ENCODE measurements at places on chromosomes 7 and 10.

DNA sequence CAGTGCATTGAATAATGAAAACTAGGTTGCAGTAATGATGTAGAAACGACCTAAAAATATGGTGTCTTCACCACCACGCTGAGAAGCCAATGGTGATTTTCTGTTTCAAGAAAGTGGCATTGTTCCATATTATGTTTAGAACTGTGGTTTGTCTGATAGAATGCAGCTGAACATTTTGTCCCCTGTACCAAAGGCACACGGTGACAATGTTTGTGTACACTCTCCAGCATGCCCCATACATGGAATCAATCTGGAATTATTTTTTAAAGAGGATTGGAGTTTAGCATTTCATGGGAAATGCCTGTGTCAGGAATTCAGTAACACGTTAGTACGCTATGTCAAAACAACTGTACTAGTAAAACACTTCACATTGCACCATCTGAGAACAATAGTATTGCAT, 237.4 kb upstream of the AUTS2 start:
- DNase-seq: no peak

DNA sequence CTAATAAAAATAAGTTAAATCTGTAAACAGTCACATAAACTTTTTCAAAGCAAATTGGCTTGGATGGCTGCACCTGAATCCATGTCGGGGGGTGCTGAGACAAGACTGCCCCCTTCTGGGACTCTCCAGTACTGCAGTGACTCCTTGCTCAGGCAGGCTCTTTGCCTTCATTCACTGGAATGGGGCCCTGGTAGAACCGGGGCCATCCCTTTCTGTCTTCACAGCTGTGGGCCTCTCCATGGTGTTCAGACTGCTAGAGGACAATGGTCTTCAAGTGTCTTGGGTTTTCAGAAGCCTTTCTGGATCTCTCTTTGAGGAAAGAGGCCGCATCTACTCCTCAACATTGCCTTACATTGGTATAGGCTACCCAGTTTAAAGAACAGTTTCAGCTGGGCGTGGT, 16.1 kb upstream of the IMPDH1 start:
- peak; percentile 13 for DNase-seq

- DNase-seq: no peak
These were observed 148.7 kb upstream of the MKI67 start for GRCh38 chr10:128274938-128275337.

- no peak for DNase-seq
These were observed 527 bp upstream of the SORCS3 start for GRCh38 chr10:104640339-104641186.

DNA sequence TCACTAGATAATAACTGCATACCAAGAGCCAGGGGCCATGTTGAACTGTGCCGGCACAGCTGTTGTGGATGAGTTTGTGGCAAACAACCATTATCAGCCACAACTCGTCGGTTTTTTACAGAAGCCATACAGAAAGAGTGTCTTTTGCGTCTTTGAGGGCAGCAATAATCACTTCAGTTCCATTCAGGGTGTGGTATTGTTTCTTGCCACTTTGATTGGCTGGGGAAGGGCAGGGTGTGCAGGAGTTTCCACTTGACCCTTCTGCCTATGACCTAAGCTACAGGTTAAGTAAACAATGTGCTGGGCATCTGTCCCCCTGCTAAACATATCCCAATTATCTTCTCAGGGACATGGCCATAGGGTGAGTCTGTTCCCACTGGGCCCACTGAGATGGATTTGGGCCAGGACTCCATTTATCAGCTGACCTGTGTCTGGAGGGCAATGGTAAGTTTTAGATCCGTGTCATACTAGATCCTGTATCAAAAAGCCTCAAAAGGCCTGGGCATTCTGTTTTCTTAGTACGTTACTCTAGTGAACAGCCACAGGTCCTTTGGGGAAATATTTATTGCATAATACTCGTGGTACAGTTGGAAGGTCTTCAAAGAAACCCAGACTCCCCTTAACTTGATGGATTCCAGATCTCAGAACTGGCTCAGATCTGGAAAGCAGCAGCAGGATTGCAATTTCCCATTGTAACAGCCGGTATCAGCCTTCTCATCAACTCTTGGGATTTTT, 15.9 kb downstream of the ZNF3 start:
- no peak for DNase-seq

GRCh38 chr7:44889086-44889781, 3.9 kb upstream of the PURB start:
- no peak for DNase-seq

GRCh38 chr7:133183042-133183794, 69.7 kb upstream of the EXOC4 start:
- DNase-seq: no peak

DNA sequence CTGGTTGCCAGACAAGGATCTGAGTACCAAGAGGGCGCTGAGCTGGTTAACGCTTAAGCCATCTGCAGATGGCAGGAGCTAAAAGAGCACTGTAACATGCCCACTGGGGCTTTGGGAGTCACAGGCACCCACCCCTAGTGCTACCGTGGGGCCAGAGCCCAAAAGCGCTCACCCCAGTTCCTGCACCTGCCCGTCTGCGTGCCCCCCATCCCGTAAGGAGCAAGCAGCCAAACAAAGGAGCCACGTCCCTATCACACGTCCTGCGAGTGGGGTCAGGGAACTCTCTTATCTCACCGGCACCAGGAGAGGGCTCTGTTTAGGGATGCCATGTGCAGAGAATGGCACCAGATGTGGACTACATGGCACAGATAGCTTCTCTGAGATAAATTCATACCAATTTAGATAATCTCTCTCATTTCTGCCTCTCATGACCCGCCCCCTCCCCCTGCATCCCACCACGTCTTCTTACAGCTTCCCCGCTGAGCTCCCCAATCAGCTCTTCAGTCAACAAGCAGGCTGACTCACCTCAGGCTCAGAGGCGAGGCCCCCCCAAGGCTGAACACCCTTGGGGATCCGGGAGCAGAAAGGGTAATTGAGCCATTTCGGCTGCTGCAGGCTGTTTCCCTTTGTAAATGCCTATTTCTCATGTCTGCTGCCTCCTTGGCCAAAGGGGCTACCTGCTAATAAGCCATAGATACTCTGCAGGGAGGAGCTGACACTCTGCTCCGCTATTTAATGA, 235.7 kb downstream of the GRID1 start:
- DNase-seq: no peak

GRCh38 chr7:155222573-155222972, 75.1 kb upstream of the INSIG1 start:
- DNase-seq: no peak

GRCh38 chr7:44695756-44696155, 52.9 kb upstream of the ZMIZ2 start:
- DNase-seq: no peak

DNA sequence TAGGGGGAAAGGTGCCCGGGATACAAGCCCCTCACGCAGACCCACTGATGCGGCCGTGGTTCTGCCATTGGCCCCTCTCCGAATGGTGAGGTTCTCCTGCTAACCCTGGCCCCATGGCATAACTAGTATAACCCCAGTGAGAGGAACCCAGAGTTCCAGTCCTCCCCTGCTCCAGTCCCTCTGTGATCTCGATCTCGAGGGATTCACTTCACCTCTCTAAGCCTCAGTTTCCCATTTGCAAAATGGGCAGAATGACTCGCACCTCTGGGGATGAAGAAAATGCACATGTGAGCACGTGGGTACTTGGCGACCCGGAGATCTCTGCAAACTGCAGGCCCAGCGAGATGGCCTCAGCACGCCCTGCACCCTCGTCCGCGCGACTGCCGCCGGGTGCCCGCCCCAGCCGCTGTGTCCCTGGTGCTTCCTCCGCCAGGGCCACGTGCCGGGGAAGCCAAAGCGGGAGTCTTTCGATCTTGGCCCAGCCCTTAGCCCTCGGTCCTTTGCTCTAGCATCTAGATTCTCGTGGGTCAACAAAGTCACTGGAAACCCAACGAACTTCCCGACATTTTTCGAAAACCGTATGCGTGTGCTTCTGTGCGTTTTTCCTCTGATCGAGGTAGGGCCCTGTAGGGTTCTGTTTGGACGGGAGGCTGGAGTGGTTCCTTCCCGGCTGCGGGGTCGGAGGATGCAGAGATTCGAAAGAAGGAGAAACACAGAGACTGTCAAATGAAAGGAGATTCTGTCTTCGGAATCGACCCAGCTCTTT, 169.8 kb downstream of the UBE2H start:
- no peak for DNase-seq

GRCh38 chr10:62733654-62734293, 70.7 kb upstream of the ADO start:
- DNase-seq: no peak

DNA sequence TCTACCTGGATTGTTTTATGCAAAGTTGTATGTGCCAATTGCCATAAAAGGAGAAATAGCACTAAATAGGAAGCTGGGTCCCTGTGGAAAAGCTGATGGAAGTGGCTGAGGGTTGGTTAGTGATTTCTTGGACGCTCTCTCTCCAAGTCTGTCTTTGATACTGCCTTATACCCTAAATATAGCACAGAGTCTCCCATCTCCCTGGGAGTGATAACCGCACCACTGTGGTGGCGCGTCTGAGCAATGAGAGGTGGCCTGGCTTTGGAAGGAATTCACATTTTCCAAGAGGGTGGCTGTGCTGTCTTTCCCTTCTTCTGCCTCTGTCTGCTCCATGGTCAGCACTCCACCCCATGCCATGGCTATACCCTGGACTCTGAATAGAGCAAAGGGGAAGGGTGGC, 31.2 kb downstream of the STMP1 start:
- no peak for DNase-seq

DNA sequence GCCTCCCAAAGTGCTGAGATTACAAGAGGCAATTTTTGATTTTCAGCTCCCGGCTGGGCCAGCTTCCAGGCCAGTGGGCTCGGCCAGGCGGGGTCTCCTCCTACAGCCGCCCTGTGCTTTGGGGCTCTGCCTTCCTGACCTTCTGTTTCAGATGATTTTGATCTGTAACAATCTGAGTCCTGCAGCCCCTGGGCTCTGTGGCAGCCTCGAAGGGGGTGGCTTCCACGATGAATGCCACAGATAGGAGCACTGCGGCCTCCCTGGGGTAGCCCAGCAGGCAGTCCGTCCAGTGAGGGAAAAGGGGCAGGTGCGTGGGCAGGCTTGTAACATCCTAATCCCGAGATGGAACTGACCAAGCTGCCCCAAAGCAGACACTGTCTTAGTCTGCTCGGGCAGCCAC, 177.5 kb downstream of the DNAJB6 start:
- no peak for DNase-seq

DNA sequence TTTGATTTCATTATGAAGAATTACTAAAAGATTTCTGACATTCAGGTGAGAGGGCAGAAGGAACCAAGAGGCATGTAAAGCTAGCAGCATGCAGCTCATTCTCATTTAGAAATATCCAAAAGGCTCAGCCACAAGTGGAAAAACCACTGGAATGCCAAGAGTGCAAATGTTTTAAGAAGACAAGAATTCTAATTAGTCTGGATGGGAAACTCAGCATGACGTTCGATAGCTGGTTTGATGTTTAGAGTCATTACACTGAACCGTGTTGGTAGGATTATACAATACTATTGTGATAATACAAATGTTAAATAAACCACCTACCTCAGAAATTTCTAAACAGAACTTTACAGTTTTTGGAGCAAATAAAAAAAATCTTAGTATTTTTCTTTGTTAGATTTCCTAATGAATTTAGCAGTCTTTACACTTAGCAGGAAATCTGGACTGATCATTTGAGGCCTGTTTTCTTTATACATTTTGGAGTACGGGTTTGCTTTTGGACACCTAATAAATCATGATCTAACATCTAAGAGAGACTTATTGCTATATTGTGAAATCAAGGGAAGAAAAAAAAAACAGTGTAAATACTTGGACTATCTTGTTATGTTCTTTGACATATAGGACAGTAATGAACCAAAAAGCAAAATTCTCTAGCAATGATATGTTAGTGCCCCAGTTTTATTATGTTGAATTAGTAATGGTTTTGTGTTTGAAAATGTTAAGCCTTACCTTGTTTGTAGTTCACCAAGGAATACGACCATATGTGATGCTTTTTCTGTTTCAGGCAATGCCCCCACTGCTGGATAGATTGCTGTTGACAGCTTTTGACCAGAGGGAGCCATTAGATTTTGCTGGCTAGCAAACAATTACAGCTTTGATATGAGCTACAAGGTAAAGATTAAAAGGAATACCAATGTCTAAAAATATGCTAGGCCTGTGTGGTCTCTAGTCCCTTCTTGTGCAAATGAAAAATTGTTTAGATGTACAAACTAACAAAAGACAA, 354.1 kb upstream of the SEMA3A start:
- no peak for DNase-seq

DNA sequence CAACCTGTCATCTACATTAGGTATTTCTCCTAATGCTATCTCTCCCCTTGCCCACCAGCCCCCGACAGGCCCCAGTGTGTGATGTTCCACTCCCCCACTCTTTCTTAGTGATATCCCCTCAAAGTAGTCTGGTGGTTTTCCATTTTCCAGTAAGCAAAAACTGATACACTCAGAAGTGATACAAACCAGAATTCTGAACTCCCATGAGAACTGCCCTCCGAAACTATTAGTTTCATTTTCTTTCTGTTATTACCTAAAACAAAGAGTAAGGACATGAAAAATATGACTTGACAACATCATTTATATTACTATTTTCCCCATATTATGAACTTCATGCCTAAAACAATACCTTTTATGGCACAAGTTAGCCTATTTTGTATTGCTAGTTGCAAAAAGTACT, 175.0 kb downstream of the OTUD1 start:
- DNase-seq: no peak

DNA sequence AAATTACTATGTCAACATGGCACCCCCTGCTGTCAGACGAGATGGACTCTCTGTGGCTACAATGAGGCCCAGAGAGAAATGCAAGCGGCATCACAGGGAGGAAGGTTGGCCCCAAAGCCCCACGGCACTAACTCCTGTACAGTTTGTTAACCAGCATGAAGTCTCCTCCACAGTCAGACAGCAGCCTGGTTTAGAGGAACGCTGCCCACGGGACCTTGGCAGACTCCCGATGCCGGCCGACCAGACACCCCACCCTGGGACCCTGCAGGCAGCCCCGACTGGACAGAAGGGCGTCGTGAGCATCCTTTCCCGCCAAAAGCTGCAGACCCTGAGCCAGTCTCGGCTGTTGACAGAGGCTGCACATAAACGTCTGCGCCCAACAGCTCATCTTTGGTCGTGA, 158.8 kb downstream of the DIP2C start:
- peak; percentile 7 for DNase-seq

DNA sequence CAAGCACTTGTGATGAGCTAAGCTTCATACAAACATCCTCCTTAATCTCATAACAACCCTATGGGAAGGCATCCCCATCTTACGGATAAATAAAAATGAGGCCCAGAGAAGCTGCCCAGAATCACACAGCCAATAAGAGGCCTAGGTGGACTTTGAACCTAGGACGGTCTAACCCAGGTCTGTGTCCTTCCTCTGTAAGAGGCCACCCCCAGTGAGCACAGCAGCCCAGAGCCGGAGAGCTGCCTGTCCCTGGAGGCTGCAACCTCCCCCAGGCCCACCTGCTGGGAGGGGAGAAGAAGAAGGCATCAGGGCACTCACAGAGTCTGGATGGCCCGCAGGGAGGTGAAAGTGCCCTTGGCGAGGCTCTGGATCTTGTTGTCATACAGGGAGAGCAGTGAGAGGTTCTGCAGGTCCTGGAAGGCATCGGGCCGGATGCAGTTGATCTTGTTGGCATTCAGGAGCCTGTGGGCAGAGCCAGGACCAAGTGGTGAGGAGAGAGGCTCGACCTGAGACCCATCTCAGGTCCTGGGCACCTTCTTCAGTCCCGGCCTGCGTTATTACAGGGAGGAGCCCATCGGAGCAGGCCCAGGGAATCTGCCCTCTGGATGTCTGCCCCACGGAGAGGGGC, 129.6 kb downstream of the SLIT1 start:
- DNase-seq: no peak
